Fibroblast of upper back skin (primary cell): ENCODE measurements at places on chromosomes 12 and 14.
A peak's percentile ranks its signal among the peaks of the same experiment; 100 is the strongest.

GRCh38 chr12:52641468-52641867 is 10.5 kb downstream of the KRT2 start:
- no peak for DNase-seq

- DNase-seq: peak; percentile 74
Observed at GRCh38 chr12:51593539-51593938, 2.5 kb downstream of the SCN8A start.

DNA sequence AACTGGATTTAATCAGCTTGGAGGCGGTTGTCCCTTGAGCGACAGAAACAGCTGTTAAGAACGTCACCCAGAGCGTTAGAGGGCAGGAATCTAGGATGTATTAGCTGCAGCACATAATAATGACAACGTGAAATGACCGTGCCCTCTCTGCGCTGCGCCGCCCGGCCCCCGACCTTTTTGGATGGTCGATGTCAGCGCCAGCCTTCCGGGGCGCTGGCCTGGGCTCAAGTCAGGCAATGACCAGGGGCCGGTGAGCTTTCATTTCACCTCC is 427 bp upstream of the TMEM120B start:
- no peak for DNase-seq

DNA sequence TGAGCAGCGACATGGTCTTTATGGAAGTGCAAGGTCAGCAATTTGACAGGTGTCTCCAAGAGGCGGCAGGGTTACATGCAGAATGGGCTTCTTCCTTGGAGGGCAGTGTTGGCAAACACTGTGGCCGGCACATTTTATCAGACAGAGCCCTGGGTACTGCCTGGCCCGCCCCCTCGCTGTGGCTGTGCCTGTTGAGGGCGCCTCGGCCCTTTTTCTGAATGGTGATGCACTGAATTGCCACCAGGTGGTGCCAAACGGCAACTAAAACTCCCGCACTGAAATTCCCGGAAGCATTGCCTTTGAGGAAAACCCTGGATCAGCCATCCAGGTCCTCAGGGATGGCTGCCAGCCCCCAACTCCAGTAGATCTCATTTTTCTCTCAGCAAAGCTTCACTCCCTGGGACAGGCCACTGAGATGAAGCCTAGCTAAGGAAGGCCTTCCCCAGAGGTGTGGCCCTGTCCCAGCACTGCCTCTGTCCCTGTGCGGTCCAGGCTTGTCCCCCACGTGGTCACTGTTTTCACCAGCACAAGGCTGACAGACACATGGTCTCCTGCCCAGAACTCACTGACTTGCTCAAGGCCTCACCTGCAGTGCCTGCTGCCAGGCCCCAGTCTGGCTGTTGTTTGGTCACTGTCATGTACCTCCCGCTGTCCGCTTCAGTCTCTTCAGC is 73.6 kb downstream of the TESC start:
- DNase-seq: peak; percentile 65

DNA sequence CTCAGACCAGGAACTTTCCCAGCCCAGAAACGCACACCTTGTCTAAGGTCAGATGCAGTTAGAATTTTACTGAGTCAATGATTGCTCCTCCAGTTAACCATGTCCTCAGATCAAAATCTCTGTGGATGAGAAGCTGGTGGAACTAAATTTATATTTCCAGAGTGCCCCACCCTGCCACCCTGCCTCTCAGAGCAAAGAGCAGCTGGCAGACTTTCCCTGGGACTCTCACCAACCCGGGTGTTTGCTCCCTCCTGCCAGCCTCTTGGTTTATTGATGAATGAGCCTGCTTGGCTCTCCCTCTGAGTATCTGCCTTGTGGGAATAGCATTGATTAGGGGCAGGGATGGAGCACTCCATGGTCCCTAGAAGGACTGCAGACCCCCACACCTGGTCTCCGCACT is 5.9 kb upstream of the KRT1 start:
- DNase-seq: no peak
